SW480 (cell line): ENCODE measurements at places on chromosomes 12 and 14.

GRCh38 chr14:20515846-20516245, 10.5 kb downstream of the RNASE10 start:
- DNase-seq: no peak

- DNase-seq: no peak
These were observed 115.2 kb upstream of the NCOR2 start for GRCh38 chr12:124682425-124683151.

DNA sequence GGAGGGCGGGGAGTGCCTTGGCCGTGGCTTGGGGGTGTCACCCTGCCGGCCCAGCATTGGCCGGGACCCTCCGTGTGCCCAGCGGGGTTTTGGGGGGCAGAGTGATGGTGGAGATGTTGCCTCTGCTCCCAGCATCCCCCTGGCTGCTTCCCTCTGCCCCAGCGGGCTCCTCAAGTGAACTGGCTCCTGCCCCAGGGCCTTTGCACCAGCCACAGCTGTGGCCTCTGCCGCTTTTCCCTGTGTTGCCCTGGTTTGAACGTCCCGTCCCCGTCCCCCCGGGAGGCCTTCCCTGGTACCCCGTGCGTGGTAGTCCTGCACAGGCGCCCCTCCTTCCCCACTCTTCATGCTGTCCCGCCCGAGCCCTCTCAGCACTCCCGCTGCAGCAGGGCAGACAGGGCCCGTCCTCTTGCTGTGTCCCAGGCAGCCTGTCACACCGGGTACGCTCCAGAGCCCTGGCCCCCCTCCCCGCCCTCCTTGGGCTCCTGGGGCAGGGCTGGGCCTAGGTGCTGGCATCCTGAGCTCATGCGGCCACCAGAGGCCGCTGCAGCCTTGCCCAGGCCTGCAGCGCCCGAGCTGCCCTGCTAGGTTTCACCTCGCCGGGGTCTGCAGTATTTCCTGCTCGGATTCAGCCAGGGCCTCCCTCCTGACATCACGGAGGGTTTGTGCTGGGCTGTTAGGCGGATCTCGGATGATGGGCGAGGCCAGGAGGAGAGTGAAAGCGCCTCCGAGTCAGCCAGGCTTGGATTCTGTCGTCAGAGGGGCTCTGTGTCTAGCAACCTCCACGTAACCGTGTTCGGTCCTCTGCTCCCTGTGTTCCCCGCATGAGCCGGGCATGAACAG, 9.5 kb downstream of the NOC4L start:
- peak; percentile 79 for DNase-seq

GRCh38 chr12:66163289-66163688, 6.5 kb downstream of the TMBIM4 start:
- no peak for DNase-seq

DNA sequence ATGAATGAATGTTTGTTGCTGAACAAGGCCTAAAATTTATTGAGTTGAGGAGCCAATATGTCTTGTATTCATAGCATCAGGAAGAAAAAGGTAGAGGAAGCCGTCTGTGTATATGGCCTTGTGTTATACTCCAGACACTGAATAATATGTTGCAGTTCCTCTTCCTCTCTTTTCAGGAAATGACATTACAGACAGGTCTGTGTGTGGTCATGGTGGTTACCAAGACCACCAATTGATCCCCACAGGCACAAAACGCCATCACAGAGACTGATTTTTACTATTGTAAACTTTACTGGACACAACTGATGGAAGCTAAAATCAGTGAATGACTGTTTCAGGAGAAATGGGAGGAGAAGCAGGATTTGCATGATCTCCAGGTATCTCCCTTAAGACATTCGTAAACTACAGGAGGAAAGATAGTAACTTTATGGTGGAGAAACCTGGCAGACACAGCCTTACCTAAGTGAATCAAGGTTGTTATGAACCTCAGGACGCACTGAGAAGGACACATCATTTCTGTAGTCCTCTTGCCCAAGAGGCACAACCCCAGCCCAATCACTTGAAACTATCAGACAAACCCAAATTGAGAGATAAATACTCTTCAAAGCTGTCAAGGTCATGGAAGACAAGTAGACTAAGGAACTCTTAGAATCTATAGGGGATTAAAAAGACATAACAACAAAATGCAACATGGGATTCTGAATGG, 334.1 kb upstream of the RGS6 start:
- no peak for DNase-seq

- DNase-seq: no peak
These were observed 31.2 kb upstream of the VPS33A start for GRCh38 chr12:122297494-122297893.

GRCh38 chr14:49586673-49587460, 687 bp upstream of the RPS29 start:
- peak; percentile 75 for DNase-seq

- DNase-seq: no peak
These were observed 11.5 kb downstream of the CCND2 start for GRCh38 chr12:4285070-4285469.
